ENCODE measurements at places on chromosomes 11 and 22. TPM values are rescaled to one million over a fixed set of nuclear protein-coding genes. Genes with fewer than 3 reads are reported as not detected.

- DNase-seq = no peak
These were observed 17.9 kb upstream of the B4GALNT4 start for GRCh38 chr11:351411-351810.

DNA sequence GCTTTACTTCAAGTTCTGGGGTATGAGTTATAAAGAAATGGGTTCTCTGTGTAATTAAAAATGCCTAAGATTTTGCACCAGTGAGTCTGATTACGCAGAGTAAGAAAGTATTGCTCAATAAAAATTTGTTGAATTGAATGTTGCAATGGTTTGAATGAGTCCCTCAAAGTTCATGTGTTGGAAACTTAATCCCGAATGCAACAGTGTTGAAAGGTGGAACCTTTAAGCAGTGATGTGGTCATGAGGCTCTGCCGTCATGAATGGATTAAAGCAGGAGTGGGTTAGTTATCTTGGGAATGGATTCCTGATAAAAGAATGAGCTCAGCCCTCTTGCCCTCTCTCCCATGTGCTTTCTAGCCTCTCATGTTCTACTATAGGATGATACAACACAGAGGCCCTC lies 52.6 kb upstream of the SESN3 start:
- DNase-seq = no peak

The PNPLA5 gene
- not detected for total RNA-seq

DNA sequence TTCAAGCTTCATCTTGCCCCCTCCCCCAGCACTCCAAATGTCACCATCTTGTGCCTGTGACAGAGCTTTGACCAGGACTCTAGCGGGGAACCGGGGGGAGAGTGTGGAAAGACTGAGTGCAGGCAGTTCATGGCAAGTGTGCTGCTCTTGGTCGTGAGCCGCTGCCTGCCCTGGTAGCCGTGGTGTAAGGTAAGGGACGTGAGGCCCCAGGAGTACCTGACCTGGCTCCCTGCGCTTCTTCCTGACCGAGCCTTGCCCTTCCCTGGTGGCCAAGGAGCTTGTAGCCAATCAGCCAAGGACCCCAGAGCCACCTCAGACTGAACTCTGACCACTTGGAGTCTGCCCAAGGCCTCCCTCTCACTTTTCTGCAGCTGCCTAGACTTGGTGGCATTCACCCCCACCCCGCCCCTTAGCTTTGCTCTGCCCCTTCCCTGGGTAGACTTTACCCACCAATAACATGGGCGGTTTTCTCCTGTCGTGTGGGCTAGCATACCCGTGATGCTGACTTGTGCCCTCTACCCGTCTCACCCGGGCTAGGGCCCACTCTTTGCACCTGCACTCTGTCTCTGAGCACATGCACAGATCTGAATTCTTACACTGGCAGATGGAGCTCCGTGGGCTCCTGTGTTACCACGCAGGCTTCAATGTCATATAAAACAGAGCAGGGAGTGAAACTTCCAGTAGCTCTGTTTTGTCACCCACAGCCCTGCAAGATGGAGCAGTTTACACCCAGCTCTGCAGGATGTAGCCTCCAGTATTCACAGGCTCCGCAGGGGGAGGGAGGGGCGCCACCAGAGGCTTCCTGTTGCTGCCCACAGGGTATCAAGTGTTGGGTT lies 1.5 kb downstream of the DGKZ start:
- no peak for DNase-seq

GRCh38 chr11:877565-877964 lies 33.0 kb downstream of the CHID1 start:
- DNase-seq = no peak

GRCh38 chr22:20847318-20847822 lies 11.2 kb downstream of the PI4KA start:
- DNase-seq = no peak

DNA sequence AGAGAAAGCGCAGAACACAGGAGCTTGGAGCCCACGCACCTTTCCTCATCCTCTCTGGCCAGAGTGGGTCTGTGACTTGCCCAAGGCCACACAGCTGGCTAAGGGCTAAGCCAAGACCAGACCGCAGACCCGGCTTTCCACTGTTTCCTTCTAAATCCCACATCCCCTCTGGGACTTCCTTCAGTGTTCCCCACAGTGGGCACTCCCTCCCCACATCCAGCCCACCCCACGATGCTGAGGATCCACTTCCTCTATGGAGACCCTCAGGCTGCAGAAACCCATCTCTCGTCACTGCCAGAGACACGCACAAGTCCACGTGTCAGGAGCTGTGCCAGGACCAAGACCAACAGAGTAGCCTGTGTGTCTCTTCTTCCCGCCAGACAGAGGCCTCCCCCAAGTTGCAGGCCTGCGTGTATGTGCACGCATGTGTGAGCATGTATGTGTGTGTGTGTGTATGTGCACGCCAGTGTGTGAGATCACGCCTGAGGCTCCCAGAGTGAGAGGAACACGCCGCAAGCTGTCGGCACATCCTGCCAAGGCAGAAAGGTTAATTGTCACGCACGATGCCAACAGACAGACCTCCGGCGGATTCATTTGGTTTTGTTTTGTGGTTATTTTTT lies 21.6 kb downstream of the PDGFB start:
- DNase-seq = no peak

The LARGE2 gene
- 15.7 TPM for total RNA-seq

The SH3BP1 gene
- 48.6 TPM for total RNA-seq

DNA sequence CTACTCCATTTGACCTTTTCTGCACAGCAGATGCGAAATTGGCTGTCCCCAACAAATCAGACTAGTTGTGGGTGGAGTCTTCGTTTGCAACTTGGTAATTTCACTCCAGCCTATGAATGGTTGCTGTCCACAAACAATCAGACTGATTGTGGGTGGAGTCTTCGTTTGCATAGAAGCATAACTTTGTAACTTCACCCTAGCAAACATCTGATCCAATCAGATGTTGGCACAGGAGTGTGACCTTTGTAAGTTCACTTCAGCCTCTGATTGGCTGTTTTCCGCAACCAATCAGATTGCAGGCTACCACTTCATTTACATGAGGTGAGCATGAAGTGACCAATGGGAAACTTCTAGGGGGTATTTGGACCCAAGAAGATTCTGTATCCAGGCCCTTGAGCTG lies 16.3 kb upstream of the CABP2 start:
- no peak for DNase-seq

GRCh38 chr11:126139111-126140091 lies 72.0 kb downstream of the RPUSD4 start:
- no peak for DNase-seq

DNA sequence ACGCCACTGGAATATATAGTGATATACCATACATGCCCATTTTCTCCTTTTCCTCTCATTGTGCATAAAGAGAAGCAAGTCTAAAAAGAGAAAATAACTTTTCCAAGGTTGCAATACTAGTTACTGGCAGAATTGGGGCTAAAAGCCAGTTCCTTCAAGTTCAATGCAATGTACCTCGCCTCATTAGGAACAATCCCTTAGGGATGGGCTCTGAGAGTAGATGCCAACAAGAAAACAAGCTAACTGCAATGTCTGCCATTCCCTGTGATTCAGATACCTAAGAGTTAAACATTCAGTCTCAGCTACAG lies 114.3 kb downstream of the RBFOX2 start:
- no peak for DNase-seq

The SLC22A6 gene
- total RNA-seq = not detected

The UBQLN3 gene
- not detected for total RNA-seq

DNA sequence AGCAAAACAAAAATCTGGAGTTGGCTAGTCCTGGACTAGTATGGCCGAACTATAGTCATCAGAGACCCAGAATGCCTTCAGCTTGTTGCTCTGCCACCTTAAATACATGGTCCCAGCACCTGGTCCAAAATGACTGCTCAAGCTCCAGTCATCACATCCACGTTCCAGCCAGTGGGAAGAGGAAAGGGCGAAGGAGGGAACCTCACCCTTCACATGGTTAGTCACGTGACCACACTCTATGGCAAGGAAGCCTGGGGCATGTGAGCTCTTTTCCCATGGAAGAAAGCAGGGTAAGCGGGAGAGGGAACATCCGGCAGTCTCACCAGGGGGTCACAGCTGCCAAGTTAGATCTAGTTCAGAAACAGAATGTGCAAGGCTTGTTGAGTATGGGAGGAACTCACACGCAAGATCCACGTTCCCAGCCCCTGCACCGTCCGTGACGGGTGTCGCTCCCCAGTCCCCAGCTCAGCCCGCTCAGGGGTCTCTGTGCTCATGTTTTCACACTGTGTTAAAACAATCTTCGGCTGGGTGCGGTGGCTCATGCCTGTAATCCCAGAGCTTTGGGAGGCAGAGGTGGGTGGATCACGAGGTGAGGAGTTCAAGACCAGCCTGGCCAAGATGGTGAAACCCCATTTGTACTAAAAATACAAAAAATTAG lies 1.9 kb upstream of the ANO9 start:
- no peak for DNase-seq

DNA sequence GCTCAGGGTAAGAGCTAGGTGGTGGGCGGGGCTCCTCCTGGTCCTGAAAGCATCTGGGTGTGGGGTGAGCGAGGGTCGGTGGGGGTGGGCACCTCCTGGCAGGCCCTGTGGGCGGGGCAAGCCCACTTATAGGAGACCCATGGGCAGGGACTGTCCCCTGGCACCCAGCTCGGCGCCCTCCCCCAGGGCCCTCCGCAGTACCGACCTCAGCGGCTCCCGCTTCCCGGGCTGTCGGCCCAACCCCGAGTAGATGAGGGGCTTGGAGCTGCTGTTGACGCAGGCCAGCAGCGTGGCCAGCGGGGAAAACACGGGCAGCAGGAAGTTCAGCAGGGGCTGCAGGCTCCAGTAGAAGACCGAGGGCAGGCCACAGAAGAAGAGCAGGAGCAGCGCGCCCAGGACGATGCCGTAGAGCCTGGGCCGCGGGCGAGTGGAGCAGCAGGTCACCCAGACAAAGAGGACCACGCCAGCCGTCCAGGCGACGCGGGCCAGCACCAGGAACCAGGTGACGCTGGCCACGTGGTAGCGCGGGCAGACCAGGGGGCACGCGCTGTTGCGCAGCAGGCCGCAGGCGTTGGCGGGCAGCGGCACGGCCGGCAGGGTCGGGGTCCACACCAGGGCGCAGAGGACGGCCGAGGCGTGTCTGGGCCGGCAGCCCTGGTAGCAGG lies 663 bp downstream of the MRGPRG start:
- no peak for DNase-seq

- DNase-seq = no peak
These were observed at the start of gene KLHDC7B for GRCh38 chr22:50545522-50546325. TSS of gene KLHDC7B (plus strand) at chr22:50545899. CDS start at chr22:50546244, 345 bp downstream.

The PAX6 gene
- 0.38 TPM for total RNA-seq

DNA sequence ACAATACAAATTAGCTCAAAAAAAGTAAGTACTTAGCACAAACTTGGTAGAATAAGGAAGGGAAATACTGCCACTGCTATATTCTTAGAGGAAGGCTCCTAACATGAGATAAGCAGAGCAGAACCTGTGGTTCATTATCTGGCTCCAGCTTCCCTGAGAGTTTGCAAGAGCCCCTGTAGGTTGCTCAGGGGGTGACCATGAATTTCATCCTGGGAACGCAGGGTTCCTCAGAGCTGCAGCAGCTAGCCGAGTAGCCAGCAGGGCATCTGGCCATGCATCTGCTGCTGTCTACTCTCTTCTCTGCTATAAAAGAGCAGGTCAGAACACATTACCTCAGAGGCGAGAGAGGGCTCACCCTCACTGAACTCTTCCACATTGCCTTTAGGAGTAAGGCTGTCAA lies 67.3 kb downstream of the TRPC6 start:
- DNase-seq = no peak

- no peak for DNase-seq
These were observed 140.7 kb upstream of the ANO3 start for GRCh38 chr11:26191193-26191592.

The OR5P2 gene
- total RNA-seq = not detected

- no peak for DNase-seq
These were observed 16.5 kb upstream of the CDC42EP2 start for GRCh38 chr11:65298131-65298535.

- DNase-seq = no peak
These were observed 22.6 kb upstream of the ADSL start for GRCh38 chr22:40323681-40324171.

The NFRKB gene
- 18.2 TPM for total RNA-seq

All from esophagus squamous epithelium (tissue), 5 donors.